Aorta (tissue), 5 donors: ENCODE measurements at places on chromosomes 12 and 14.

DNA sequence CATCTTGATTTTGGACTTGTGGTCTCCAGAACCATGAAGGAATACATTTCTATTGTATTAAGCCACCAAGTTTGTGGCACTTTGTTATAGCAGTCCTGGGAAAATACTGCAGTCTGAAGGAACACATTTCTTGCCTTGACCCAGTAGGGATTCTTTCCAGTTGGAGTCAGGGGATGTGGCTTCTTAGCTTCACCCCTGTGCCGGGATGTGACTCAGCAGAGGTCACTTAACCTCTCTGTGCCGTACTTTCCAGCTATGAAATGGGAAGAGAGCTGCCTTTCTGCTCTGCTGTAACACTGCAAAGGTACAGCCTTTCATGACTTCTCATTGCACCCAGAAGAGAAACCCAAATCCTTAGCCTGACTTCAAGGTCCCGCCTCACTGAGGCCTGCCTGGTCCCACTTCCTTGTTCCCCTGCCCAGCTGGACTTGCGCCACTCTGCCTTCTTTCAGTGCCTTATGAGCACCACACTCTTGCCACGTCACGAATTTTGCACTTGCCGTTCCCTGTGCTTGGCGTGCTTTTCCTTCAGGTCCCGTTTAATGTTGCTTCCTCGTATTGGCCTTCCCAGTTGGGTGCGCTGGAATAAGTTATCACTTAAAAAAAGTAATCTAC, 24.2 kb downstream of the CHST11 start:
- no peaks in the 10 kb centered on the region for H3K4me1 ChIP-seq
- no peaks in the 10 kb centered on the region for H3K36me3 ChIP-seq
- no peaks in the 10 kb centered on the region for H3K27me3 ChIP-seq
- no peak overlapping the region for H3K27ac ChIP-seq
- no peak overlapping the region for H3K4me3 ChIP-seq
- DNase-seq = no peak

DNA sequence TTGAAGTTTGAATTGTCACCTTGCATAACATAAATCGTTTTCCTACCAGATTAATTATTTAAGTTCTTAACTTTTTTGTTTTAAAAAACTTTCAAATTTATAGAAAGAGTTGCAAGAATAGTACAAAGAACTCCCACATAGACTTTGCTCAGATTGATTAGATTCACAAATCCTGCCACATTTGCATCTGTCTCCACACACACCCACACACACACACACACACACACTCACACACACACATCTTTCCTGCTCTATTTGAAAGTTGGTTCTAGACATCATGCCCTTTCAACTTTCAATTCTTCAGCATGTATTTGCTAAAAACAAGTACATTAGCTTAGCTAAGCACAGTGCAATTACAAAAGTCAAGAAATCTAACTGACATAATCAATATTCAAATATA, 184.0 kb downstream of the ITPR2 start:
- H3K27me3 ChIP-seq = no peaks in the 10 kb centered on the region
- no peak overlapping the region for H3K27ac ChIP-seq
- DNase-seq = no peak
- H3K4me1 ChIP-seq = no peaks in the 10 kb centered on the region
- H3K36me3 ChIP-seq = no peaks in the 10 kb centered on the region
- H3K4me3 ChIP-seq = no peak overlapping the region

- H3K27me3 ChIP-seq = peaks cover 2% of the 10 kb centered on the region
- DNase-seq = no peak
- no peaks in the 10 kb centered on the region for H3K4me1 ChIP-seq
- no peak overlapping the region for H3K4me3 ChIP-seq
- H3K27ac ChIP-seq = no peak overlapping the region
- no peaks in the 10 kb centered on the region for H3K36me3 ChIP-seq
These were observed 79.3 kb downstream of the GTF2A1 start for GRCh38 chr14:81141426-81141825.

DNA sequence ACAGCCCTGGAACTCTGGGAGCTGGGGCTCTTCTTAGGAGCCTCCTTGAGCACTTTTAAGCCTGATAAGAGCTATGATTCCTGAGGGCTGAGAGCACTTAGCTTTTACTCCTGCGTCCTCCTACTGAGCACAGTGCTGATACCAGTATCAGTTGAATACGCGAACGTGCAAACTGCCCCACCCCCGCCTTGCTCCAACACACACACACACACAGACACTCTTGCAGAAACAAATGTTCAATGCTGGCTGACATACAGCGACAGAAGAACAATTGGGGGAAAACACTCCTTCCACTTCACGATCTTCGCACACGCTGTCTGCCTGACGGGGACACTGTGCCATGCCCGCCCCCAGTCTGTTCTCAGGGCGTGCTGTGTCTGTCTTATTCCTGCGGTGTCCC, 57.2 kb upstream of the DLK1 start:
- no peaks in the 10 kb centered on the region for H3K4me1 ChIP-seq
- no peak overlapping the region for H3K4me3 ChIP-seq
- no peaks in the 10 kb centered on the region for H3K27me3 ChIP-seq
- H3K36me3 ChIP-seq = no peaks in the 10 kb centered on the region

DNA sequence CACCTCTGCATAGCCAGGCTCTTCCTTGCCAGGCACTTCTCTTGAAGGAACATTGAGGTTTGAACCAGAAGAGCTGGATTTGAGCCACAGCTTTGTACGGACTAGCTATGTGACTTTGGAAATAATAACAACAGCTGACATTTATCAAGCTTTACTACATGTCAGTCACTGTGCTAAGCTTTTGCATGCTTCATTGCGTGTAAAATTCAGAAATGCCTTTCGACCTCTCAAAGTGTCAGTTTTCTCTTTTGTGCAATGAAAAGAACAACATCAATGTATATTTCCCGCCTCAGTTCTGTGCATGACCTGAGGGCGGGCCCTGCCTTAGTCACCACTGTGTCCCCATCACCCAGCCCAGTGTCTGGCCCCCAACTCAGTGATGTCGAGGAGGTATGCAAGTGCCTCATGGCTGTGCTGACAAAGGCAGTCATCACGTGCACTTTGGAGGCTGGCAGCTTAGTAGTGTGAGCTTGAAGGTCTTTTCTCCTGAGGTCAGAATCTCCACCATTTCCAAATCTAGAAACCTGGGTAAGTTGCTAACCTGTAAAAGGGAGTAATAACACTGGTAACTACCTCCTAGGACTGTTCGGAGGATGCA, 17.9 kb upstream of the AQP2 start:
- H3K27me3 ChIP-seq = no peaks in the 10 kb centered on the region
- H3K27ac ChIP-seq = no peak overlapping the region
- DNase-seq = no peak
- no peak overlapping the region for H3K4me3 ChIP-seq

GRCh38 chr12:17388679-17389078, 701.3 kb downstream of the RERGL start:
- no peaks in the 10 kb centered on the region for H3K36me3 ChIP-seq
- H3K4me1 ChIP-seq = no peaks in the 10 kb centered on the region
- H3K27me3 ChIP-seq = no peaks in the 10 kb centered on the region
- no peak overlapping the region for H3K27ac ChIP-seq
- no peak overlapping the region for H3K4me3 ChIP-seq
- DNase-seq = no peak
